Activated CD4-positive, CD25-positive, alpha-beta regulatory T cell (primary cell): ENCODE measurements at places on chromosomes 13 and 19.
A peak's percentile ranks its signal among the peaks of the same experiment; 100 is the strongest.

GRCh38 chr19:32471811-32472210 lies 66.2 kb downstream of the DPY19L3 start:
- no peak for DNase-seq

DNA sequence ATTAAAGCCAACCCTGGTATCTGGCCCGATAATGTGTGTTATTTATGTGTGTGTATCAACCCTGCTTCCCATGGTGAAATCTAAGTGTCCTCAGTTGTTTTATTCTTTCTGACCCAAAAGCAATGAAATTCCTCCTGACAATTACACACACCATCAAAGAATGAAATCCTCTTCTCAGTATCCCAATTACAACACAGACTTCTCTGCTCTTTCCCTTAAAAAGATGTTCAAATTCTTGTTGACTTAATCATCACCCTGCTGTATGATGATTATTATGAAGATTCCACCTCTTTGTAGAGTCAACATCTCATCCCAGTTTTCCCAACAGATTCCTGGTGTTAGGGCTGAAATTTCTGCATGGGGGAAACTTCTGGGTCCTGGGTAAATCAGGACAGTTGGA lies 8.9 kb upstream of the TRPC4 start:
- no peak for DNase-seq

DNA sequence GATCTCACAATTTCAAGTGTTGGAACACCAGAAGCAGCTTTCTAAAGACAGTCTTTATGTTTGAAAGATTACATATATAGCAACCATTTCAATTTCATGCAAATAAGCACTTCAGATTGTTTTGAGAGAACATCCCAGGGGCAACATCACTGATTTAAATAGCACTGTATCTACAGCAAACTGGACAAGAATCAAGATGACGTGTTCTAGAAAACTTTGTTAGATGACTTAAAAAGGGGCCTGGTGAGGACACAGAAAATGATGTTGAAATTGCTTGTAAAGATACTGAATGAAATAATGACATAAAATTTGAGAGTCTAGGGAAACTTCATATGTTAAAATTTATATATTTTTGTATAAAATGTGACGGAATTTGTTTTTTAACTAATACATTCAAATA lies 277.1 kb downstream of the KLF12 start:
- DNase-seq, result no peak

- DNase-seq, result no peak
Measured at GRCh38 chr13:23440821-23441618, 7.5 kb upstream of the SACS start.

GRCh38 chr13:93218583-93218982 lies 8.0 kb upstream of the GPC6 start:
- DNase-seq, result no peak

DNA sequence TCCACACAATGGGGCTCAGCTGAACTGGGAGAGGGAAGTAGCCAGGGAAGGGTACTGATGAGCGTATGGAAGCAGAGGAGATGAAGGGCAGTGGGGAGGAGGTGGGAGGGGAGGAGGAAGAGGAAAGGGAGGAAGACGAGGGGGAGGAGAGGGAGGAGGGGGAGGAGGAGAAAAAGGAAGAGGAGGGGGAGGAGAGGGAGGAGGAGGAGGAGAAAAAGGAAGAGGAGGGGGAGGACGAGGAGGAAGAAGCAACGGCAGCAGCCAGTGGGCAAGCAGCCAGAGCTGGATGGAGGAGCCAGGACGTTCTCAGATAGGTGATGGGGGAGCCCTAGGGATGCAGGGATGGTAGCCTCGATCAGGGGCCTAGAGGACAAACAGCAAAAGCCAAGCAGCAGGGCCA lies 5.6 kb downstream of the CERS4 start:
- DNase-seq, result no peak

DNA sequence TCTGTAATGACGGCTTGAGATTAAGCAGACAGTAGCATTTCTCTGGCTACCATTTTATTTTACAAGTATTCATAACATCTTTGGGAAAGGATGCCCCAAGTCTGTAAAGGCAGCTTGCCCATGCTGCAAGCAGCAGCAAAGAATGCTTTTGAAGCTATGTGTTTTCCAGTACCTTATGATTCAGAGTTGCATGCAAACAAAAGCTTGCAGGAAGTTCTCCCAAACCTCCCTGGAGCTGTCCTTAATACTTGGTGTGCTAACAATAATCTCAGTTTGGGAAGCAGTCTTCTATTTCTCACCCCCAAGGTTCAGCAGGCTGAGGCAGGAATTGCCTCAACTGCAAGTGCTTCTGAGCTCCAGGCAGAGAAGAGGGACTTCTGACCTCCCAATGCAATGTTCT lies 60.8 kb downstream of the CCNA1 start:
- no peak for DNase-seq

DNA sequence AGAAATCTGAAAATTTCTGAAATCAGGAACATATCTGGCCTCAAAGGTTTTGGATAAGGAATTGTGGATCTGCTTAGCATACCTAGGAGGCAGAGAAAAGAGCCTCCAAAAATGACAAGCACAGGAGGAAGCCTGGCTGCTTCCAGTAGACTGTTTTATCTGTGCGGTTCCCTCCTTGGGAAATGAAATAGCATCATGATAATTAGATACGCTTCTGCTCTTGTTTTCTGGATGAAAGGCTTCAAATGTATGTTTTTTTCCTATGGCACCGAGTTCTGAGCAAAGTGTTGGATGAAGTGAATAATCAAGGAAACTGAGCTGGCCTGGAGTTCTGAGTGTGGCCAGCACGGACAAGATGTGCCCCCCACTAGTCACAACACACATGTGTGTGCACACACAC lies 19.8 kb upstream of the GPR12 start:
- no peak for DNase-seq

DNA sequence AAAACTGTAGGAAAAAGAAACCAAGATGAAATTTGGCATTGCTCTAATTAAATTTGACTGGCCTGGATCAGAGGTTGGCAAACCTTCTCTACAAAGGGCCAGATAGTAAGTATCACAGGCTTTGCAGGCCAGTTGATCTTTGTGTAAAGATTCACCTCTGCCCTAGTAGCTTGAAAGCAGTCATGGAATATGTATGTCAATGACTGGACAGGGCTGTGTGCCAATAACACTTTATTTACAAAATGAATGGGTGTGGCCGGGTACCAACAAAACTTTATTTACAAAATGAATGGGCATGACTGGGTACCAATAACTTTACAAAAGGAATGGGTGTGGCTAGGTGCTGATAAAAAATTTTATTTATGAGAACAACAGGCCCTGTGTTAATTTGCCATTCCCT lies 20.0 kb downstream of the SIN3B start:
- no peak for DNase-seq

DNA sequence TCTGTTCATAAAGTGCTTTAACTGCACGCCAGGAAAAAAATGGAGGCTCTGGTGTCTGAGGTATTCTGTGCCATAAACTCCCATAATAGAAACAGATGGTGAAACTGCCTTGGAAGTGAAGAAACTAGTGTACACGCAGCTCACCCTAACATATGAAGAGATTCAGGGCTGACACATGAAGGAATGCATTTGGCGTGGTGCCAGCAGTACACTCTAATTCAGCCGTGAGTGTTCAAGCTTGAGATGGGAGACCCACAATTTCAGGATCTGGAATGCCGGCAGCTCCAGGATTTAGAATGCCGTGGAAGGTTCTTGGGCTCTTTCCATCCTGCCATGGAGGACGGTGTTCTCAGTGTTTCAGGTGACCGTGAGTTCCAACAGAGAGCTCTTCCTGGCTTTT lies 478.4 kb downstream of the TSHZ3 start:
- DNase-seq, result no peak

- DNase-seq, result no peak
Measured at GRCh38 chr13:50244355-50244712, 229.1 kb downstream of the KCNRG start.

DNA sequence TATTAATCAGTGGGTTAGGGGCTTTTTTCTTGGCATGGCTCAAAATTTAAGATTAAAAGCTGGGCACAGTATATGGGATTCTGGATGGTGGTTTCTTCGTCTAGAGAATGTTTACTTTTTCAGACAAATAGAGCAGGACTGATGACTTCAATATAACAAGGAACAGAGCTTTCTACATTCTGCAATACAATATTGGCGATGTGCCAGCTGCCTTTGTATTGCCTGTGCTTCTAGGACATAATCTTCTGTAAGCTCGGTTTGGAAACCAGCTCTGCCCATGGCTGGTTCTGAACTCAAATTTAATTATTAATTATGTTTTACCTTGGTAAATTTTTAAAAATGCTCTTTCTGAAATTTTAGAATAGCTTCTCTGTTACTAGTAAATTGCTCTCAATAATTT lies 139.1 kb upstream of the TRPC4 start:
- DNase-seq, result no peak

DNA sequence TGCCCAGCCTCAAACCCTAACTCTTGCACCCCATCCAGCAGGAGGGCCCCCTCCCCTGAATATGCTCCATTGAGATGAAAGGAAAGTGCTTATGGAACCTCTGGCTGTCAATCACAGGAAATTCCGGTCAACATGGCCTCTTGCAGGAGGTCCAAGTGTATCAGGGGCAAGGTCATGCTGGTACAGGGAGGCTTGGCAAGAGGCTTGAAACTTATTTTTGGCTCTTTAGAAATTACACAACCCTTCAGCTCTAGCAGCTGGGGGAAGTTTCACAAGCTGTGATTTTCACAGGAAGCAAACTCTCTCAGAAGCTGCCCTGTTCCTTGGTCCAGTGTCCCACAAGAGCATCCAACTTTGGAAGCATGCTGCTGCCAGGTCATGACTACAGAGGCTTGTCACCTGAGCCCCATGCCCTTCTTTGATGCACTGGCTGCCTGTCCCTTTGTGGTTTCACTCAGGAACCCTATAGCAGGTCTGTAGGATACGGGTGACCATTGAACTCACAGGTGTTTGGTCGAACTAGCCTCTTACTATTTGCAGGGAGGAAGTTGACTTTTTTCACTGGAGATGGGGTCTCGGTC lies 8.4 kb downstream of the ASF1B start:
- DNase-seq, result no peak

DNA sequence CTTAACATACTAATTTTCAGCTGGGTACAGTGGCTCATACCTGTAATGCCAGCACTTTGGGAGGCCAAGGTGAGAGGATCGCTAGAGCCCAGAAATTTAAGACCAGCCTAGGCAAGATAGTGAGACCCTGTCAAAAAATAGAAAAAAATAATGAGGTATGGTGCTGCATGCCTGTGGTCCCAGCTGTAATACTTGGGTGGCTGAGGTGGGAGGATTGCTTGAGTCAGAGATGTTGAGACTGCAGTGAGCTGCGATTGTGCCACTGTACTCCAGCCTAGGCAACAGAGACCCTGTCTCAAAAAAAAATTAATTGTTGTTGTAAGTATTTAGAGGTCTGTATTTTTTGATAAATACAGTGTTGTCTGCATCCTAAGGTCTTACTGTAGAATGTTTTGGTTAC lies 66.8 kb downstream of the FNDC3A start:
- DNase-seq, result no peak

- no peak for DNase-seq
Measured at GRCh38 chr13:60720590-60720989, 323.6 kb downstream of the TDRD3 start.

GRCh38 chr13:111005808-111006505 lies 91.1 kb upstream of the ANKRD10 start:
- DNase-seq, result no peak

GRCh38 chr19:39236527-39236926 lies 8.3 kb downstream of the IFNL3 start:
- DNase-seq, result no peak

- DNase-seq, result no peak
Measured at GRCh38 chr19:14343286-14343685, 38.0 kb upstream of the ADGRE5 start.

- no peak for DNase-seq
Measured at GRCh38 chr19:34588249-34588648, 88.7 kb downstream of the SCGB2B2 start.

DNA sequence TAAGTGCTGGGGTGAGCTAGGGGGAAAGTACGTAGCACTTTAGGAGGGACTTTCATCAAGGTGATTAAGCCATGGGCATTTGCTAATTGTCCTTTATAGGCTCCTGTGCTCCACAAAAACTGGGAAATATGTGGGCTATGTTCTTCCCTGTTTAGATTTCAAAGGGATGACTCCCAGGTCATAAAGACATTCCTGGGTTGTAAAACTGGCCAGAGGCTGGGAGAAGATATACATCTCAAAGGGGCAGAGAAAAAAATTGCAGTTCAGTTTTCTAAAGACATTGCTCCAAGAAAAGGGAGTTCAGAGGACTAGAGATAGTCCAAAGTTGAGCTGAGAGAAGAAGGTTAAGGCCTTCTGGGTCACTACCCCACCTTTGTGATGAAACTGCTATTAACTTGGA lies 204.8 kb downstream of the MYO16 start:
- no peak for DNase-seq

- DNase-seq, result no peak
Measured at GRCh38 chr13:47036294-47037008, 139.6 kb upstream of the HTR2A start.

GRCh38 chr13:74070513-74070912 lies 63.7 kb downstream of the KLF12 start:
- DNase-seq, result no peak

- DNase-seq, result no peak
Measured at GRCh38 chr19:38139122-38139521, 84.9 kb downstream of the DPF1 start.

- DNase-seq, result no peak
Measured at GRCh38 chr19:10109528-10109927, 2.0 kb upstream of the P2RY11 start.

GRCh38 chr19:48390188-48391099 lies 907 bp downstream of the KDELR1 start:
- DNase-seq, result peak; percentile 32

GRCh38 chr19:10408511-10409283 lies 5.4 kb upstream of the CDC37 start:
- DNase-seq, result no peak

DNA sequence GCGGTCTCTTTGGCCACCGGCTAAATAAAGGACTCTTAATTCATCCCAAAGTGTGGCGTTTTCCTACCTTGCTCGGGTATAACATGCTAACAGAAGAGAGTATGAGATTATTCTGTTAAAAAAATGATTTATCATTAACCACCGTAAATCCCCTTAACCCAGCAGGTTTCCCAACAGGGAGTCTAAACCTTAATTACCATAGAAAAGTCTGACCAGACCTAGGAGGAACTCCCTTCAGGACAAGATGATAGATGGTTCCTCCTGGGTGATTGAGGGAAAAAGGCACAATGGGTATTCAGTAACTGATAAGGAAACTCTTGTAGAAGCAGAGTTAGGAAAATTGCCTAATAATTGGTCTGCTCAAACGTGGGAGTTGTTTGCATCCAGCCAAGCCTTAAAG lies 193.7 kb downstream of the ZNF737 start:
- DNase-seq, result no peak

GRCh38 chr19:36528921-36529518 lies 949 bp upstream of the ZNF260 start:
- DNase-seq, result no peak

DNA sequence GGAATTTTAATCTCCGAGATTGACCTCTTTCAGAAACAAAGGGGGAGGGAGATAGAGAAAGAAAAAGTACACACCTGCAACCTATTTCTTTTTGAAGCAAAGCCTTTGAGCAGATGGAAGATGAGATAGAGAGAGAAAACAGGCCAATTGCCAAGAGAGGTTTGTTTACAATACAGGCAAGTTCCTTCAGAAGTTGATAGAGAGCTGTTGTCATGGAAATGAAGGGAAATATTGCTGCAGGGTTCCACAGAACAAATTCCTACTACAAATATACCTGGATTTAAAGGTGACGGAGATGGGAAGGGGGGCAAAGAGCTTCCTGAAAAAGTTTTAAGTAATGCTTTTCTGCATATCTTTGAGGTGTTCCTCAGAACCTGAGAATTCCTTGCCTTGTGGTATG lies 388.4 kb downstream of the NDFIP2 start:
- no peak for DNase-seq
